ENCODE measurements at places on chromosomes 7 and 10.

DNA sequence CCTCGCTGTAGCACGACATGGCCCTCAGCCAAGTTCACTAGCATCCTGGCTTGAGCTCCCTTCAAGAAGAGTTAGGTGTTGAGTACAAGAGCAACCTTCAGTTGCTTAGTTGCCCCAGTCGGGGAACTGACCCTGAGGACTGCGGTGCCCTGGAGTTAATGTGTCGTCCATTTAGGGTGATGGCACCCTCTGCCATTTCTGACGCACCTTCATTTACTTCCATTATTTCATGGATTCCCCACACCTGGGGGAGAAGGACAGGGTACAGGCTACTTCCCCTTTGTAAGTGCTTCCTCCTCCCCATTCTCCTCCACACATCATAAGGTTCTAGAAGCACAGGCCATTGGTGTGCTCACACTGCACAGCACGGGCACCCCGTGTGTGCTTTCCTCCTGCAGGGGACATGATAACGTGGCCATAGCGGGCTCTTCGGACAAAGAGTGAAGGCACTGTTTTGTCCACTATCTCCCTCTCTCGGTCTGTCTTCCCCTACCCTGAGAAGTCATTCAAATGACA is 1.8 kb downstream of the ALOX5 start:
- no peak for DNase-seq

DNA sequence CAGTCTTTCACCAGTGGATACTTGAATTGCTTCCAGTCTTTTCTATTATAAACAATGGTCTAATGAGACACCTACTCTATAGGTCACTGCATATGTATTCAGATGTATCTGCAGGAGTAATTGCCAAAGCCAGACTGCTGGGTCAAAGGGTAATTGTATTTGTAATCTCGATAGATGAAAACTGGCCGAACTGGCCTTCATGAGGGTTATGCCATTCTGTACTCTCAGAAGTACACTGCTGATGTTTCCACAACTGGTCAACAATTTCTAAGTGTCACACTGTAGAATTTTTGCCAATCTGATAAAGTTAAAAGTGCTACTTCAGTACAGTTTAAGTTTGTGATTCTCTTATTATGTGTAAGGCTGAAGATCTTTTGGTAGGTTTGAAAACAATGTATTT is 64.6 kb downstream of the JAZF1 start:
- no peak for DNase-seq

- peak; percentile 33 for DNase-seq
Observed at GRCh38 chr10:5566614-5567013, 41.9 kb downstream of the CALML3 start.

DNA sequence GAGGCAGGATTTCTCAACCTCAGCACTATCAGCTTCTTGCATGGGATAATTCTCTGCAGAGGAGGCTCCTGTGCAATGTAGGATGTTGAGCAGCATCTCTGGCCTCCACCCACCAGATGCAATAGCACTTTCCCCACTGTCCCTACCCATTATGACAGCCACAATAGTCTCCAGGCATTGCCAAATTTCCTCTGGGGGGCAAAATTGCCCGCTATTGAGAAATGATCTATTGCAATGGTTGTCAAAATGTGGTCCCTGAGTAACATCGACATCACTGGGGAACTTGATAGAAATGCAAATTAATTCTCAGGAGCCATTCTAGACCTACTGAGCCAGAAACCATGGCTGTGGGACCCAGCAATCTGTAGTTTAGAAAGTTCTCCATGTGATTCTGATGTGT is 7.0 kb downstream of the KCNK18 start:
- no peak for DNase-seq

All from islet precursor cell (in vitro differentiated cells).